ENCODE measurements at places on chromosomes 3 and 15.

DNA sequence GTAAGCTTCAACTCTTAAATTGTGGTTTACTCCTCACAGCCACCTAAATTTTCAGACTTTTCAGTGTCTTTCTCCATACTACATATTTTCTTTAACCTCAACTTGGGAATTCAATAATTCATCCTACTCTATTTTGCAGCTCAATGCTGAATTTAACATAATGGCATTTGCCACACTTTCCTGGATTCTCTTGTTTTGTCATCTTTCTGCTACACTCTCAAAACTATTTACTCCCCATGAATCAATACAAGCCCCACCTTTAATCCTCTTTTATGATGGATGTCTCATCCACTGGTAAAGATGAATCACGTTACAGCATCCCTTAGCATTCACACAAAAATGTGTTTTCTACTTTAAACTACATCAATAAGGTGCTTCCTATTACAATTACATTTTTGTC, 19.6 kb upstream of the CHMP2B start:
- no peak for DNase-seq

DNA sequence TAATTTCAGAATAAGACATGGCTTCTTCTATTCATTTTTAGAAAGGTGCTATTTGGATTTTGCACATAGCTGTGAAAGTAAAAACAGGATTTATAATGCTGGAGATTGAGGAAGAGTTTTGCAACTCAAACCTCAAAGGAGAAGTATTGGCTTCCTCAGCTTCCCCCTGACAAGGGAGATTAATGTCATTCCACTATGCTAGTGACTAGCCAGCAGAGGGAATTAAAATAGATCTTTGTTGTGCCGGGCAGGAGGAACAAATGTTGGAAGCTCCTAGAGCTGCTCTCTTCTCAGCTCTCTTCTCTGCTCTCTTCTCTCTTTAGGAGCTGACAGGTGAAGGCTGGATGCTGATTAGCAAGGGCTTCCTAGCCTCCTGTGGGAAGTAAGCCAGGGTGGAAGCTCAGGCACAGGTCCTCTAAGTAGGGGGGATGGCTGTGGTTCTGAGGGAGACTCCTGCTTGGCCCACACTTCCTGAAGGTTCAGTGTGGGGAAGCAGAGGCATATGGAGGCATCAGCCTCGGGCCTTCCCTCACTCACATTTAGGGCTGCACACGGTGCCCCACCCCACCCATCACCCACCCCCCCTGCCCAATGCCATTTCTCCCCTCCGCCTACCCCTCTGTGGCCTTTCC, 29.6 kb downstream of the CX3CR1 start:
- DNase-seq: no peak

DNA sequence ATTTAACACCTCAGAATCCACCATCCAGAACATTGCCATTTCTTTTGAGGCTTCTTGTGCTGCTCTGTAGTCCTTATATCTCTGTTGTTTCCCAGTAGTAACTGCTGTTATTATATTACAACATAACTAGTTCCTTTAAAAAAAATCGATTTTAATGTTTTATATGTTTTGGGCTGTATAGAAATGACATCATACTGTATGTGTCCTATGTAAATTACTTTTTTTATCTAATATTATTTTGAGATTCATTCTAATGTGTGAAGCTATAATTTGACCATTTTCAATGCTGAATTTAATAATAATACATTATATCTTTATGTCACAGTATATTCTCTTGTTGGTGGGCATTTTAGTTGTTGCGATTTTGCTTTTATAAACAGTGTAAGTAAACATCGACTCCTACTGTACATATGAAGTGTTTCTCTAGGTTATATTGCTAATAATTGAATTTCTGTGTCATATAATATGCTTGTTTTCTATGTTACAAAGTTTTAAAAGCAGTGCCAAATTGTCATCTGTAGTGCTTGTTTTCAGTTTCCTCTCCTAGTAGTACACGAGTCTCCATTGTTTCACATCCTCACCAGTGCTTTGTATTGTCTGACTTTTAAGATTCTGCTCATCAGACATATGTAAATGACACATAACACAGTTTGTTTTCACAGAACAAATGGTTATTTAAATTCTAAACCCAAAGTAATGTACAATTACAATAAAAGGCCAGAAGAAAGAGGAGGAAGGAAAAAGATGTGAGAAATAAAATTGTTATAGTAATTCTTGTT, 172.0 kb upstream of the LRRFIP2 start:
- no peak for DNase-seq

GRCh38 chr3:127408684-127409420, 121.0 kb upstream of the PRR20G start:
- DNase-seq: peak; percentile 44

DNA sequence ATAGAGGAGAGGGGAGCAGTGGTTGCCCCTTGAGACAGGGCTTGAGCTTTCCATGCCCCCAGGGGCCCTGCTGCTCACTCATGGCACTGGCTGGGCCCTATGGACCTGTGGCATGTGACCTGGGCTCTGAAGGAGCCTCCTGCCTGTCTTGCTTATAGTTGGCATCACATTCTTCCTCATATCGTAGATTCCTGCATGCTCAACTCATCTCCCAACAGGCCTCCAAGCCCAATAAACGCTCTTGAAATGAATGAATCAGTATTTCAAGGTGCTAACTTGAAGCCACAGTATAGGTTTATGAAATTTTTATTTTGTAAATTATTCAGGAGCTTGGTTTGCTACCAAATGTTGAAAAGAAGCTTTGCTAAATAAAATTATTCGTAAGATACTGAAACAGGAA, 93.3 kb upstream of the SLC7A14 start:
- DNase-seq: no peak

GRCh38 chr3:179652447-179653095, at the start of gene USP13:
Gene USP13 (plus strand): TSS chr3:179653040. CDS start chr3:179653226, 186 bp downstream.
- peak; percentile 94 for DNase-seq

DNA sequence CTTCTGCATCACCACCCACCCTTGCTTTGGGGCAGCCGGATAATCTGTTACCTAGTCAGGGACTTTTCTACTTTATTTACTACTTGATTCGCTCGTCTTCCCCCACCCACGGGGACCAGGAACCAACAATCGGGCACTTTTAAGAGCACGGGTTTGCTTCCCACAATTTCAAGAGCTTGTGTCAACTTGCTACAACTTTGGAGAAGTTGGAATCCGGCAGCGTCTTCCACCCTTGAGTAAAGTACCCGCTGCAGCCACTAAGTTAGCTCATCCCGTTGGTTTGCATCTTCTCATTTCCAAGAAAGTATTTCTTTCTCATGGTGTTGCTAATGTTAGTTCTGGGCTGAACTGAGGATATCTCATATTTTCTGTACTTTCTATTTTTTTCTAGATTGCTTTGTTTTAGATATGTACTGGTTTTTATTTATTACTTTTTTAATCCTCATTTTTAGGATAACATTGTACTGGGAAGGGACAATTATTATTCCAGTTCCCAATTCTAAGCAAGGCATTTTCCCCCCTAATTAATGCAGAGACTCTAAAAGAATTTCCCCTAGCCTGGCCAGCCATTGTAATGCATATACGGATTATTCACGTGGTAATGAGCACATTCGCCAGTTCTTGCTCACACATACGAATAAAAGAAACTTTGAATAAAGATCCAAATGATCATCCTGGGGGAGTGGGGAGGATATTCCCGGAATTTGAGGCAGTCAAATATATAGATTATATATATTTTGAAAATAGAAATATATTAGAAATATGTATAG, 4.0 kb downstream of the SOX2 start:
- DNase-seq: no peak

DNA sequence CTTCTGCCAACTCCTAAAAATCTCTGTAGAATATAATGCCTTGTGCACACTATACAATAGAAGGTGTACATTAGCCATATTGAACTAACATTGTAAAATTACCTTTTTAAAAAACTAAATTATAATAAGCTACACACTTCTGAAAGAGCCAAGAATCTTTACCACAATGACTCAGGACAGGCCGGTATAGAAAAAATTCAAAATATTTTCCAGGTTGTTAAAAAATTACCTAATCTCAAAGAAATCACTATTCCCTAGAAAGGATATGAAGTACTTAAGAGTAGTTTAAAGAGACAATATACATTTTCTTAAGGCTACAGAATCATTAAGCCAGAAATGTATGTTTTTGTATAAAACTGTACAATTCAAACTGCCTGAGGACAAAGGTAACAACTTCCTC, 48.5 kb downstream of the TJP1 start:
- no peak for DNase-seq

GRCh38 chr15:78984041-78984440, 39.2 kb upstream of the CTSH start:
- DNase-seq: no peak

DNA sequence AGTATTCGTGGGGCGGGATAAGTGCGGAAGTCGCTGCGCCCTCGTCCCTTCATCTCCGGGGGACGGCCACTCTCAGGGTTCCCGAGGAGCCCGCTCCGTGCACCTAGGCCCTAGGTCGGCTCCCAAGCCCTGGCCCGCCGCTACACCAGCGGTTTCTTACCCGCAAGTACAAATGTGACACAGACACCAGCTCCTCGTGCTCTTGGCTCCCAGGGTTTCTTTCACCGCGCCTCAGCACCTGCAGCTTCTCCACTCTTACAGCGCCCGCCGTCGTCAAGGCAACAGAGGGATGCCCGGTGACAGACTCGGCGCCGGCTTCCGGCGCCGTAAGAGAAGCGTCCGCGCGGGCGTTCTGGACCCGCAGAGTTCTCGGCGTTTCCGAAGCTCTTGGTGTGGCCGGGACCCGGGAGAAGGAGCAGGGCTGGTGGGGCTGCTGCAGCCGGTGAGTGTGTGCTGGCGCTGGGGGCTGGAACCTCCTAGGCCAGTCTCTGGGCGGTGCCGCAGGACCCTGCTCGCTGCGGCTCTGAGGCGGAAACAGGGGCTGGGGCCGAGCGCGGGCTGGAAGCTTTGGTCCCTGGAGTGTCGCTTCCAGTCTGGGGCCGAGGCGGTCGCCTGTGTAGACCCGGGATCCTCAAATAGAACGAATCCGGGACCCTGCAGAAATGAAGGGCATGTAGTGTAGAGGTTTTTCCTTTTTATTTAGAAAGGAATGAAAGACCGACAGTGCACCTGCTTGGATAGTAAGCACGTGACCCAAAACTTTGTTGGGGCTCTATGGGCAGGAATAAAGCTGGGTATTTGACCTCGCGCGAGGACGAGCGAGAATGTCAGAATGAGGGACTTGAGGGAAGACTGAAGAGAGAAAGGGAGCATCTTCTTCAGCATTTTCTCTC, 155.4 kb upstream of the GOLGA6L4 start:
- DNase-seq: peak; percentile 76

- no peak for DNase-seq
Measured at GRCh38 chr3:195892105-195893043, 16.0 kb downstream of the TNK2 start.

DNA sequence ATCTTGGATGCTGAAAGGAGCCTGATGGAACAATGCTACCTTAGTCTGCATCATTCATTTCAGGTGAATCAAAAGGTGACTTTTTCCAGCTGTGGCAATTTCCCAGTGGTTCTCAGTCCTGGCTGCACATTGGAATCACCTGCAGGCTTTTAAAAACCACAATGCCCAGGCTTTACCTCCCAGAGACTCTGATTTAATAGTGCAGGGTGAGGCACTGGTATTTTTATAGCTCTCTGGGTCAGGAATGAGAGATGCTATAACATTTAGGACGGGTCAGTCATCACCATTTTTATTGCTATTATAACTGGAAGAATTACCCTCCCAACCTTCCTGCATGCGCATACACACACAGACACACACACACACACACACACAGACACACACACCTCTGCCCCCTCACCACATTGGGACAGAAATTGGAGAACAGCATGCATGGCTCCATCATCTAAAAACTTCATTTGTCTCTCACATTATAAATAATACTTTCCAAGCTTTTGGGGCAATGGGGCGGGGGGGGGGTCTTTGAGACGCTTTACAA, 41.1 kb downstream of the LARP6 start:
- DNase-seq: no peak

- no peak for DNase-seq
Measured at GRCh38 chr3:151307131-151307530, 9.5 kb downstream of the GPR87 start.

- DNase-seq: peak; percentile 99
Measured at GRCh38 chr3:119034256-119035013, at the start of gene IGSF11. Gene IGSF11 (minus strand): TSS chr3:119034846. CDS start chr3:119034582, 264 bp downstream.

GRCh38 chr3:16484216-16484615, 29.3 kb downstream of the RFTN1 start:
- DNase-seq: no peak

DNA sequence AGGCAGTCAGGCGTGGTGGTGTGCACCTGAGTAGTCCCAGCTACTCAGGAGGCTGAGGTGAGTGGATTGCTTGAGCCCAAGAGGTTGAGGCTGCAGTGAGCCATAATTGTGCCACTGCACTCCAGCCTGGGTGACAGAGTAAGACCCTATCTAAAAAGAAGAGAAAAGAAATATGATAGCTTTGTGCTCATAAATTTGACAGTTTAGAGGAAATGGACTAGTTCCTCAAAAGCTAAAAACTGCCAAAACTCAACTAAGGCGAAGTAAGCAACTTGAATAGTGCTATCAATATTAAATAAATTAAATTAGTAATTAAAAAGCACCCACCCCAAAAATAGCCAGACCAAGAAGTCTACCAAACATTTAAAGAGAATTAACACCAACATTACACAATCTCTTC, 24.5 kb upstream of the SLC15A2 start:
- DNase-seq: no peak

DNA sequence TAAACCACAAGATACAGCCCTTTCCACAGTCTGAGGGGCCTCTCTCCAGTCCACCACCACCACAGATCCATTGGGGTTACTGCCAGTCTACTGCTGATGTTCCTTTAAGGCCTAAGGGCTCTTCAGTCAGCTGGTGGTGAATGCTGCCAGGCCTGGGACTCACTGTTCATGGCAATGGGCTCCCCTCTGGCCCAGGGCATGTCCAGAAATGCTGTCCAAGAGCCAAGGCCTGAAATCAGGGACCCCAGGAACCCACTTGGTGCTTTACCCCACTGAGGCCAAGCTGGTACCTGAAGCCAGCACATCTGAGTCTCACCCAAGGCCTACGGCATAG, 128.6 kb upstream of the CBLB start:
- DNase-seq: no peak

Measured in NCI-H82 (cell line).